Stimulated activated CD8-positive, alpha-beta memory T cell treated with anti-CD3 and anti-CD28 coated beads, Interleukin-4, amount 100 ng/mL, for 48 hours (primary cell): ENCODE measurements at places on chromosomes 1 and 21.
A peak's percentile ranks its signal among the peaks of the same experiment; 100 is the strongest.

GRCh38 chr1:18190598-18190997 is 83.0 kb downstream of the IGSF21 start:
- DNase-seq: no peak

DNA sequence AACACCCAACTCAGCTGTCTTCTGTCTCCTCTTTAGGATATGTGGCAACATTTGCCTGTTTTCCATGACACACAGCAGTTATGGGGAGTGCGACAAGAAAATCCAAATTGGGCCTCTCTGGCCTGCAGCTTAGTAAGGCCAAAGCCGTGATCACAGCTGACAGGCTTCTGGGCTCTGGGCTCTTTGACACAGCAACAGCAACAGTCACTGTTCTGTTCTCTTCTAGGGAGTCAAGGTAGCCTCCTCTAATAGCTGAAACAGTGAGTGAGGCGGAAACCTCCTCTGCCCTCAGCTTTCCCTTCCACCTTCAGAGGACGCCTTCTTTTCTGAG is 19.0 kb downstream of the CLCA1 start:
- no peak for DNase-seq

DNA sequence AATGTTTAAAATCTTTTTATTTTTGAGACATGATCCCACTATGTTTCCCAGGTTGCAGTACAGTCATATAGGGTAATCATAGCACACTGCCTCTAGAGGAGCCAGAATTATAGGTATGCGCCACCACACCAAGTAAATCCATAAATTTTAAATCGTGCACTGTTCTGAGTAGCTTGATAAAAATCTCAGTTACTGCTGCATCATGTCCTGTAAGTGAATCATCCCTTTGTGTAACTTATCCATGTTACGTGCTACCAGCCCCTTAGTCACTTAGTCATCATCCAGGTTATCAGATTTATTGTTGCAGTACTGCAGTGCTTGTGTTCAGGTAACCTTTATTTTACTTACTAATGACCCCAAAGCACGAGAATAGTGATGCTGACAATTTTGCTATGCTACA is 1770.9 kb downstream of the BRINP3 start:
- DNase-seq: no peak

- DNase-seq: no peak
These were observed 90.4 kb downstream of the SLC45A1 start for GRCh38 chr1:8408151-8408839.

- DNase-seq: no peak
These were observed 27.7 kb downstream of the UCHL5 start for GRCh38 chr1:193031431-193031830.

- no peak for DNase-seq
These were observed 211.0 kb upstream of the VAMP3 start for GRCh38 chr1:7560128-7560527.

GRCh38 chr1:2210084-2210653 is 15.6 kb upstream of the FAAP20 start:
- no peak for DNase-seq

- DNase-seq: no peak
These were observed 496 bp downstream of the VPS45 start for GRCh38 chr1:150068109-150068435.

DNA sequence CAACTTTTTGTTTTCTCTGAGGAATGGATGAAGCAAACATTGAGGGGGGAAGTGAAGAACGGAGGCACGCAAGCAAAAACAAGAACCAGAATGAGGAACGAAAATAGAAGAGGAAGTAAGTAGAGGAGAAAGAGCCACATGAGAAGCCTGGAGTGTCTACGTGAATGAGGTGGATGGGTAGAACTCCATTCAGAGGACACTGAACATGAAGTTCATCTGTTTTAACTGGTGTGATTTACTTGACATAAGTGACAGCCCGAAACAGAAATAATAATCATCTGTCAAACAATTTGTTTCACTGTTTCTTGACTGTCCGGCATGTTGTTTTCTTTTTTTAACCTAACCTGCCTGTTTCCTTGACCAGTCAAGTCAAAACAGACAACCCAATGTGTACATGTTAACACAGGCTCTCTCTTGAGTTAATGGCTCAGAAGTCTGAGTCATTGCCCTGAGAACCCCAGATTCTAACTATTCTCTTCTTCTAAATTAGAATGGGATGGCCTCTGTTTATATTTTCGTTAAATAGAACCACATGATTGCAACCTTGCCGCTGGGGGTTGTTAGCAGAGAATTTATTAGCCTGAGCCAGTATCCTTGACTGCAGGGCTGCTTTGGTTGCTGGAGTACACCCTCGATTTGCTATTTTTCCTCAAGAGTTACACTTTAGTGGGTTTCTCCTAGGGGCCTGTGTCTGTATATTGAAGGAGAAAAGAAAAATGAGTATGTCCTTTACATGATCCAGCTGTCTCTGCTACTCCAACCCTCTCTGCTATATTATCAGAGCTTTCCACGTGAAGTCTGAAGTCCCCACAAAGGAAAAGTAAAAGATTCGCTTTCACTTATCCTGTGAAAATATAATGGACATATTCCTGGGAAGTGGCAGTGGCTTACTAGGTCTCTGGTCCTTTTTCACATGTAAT is 151.7 kb downstream of the ZC3H11B start:
- no peak for DNase-seq

- DNase-seq: no peak
These were observed 15.0 kb upstream of the CELA3B start for GRCh38 chr1:21961799-21962198.

DNA sequence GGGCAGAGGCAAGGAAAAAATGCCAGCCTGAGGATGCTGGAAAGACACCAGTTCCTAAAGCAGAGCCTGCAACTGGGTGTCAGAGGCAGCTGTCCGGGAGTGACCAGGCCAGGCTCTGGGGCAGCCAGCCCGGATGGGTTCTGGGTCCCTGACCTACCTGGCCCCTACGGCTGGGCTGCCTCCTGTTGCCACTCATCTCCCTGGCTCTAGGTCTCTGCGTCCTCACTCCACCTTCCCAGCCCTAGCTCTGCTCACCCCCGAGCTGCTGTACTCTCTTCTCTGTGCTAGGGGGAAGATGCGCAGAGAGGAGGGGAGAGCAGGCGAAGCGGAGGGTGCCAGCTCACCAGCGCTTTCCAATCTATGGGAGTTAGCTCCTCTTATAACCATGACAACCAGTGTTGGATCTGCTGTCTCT is 9.0 kb downstream of the ARHGEF2 start:
- DNase-seq: no peak

- no peak for DNase-seq
These were observed 4.0 kb downstream of the FAAP20 start for GRCh38 chr1:2190491-2190976.

DNA sequence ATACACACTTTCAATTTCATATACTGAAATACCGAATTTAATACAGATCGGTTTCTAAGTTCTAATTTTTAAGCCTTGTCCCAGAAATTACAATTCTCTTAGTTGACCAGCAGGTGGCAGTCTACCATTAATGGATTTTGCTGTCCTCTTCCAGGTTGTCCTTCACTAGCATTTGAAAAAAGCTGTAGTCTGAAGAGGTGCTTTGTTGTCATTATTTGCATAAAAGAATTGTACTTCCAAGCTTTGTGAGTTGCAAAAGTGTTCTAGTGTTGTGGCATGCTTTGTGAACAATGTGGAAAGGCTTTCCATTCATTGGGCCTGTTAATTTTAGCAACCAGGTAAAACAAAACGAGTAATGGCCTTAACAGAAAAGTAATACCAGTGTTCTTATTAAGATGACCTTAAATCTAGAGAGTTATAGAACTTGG is 193.6 kb downstream of the RPS6KC1 start:
- no peak for DNase-seq

GRCh38 chr1:45922374-45922773 is 119.0 kb downstream of the MAST2 start:
- no peak for DNase-seq

- peak; percentile 87 for DNase-seq
These were observed 350 bp upstream of the S100A6 start for GRCh38 chr1:153536012-153536670.

GRCh38 chr1:70458131-70458530 is 47.1 kb downstream of the CTH start:
- no peak for DNase-seq

GRCh38 chr1:116375148-116375886 is 2.3 kb downstream of the ATP1A1 start:
- no peak for DNase-seq

DNA sequence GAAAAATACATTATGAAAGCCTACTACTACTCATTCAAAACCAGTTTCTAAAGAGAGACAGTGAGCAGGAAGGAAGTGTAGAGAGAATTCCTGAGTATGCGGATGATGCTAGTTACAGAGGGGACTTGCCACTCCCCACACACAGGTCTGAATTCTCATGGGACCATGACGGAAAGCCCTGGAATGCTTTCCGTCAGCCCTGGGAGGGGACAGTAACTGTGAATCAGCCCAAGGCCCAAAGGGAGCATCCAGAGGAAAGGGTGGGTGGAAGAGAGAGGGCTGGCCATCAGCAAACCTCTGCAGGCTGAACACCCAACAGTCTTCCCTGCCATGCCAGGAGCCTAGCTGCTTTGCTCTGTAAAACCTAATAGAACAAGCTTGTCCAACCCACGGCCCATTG is 36.4 kb downstream of the RCSD1 start:
- DNase-seq: no peak

GRCh38 chr1:169601096-169601881 is 15.0 kb upstream of the F5 start:
- DNase-seq: no peak

- peak; percentile 41 for DNase-seq
These were observed 52.7 kb downstream of the VWA5B1 start for GRCh38 chr1:20343149-20343937.

GRCh38 chr1:232510367-232511110 is 119.4 kb downstream of the SIPA1L2 start:
- no peak for DNase-seq

DNA sequence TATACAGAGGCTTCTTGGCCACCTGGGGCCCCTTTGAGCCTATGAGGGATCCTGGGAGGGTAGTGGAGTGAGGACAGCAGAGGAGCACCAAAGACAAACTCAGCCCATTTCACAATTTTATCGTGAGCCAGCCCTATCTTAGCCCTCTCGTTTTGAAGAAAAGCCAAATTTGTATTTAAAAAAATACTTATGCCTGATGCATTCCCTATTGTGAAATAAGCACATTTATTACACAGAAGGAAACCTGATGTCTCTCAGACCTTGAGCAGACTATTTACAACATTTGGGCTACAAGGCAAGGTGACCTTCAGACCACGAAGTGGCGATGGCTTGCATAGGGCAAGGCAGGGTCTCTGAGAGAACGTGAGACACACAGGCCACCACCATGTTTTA is 41.3 kb upstream of the H6PD start:
- DNase-seq: no peak

- DNase-seq: no peak
These were observed 55.3 kb upstream of the CNTN2 start for GRCh38 chr1:204987689-204988088.

DNA sequence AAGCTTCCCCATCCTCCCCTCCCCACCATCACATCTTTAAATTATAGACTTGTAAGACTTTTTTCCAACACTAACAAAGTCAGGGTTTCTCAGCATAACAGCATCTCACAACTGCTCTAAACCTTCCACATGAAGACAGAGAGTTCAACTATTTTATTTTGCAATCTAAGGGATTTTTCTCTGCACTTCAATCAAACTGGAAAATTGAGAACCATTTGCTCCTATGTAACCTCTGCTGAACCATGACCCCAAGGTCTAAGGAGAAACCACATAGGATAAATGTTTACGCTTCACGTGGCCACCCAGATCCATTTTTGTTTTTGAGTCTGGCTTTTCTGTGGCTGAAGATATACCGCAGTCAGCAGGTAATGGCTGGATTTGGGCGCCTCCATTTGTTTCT is 13.2 kb downstream of the ERRFI1 start:
- DNase-seq: no peak

DNA sequence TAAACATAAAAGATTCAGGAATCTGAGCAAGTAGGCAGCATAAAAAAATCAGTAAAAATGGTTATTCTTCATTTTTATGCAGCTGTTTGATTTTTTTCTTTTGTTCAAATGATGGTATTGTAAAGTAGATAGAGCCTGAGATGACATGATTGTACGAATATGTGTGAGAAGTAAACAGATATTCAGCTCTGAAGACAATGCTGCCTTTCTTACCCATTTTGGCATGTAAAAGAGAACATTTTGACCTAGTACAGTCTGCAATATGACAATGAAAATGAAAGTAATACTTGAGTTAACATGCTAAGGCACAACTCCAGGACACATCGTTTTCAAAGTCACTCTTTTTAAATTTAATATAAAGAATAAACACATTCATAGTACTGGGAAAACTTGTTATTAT is 95.7 kb upstream of the NCAM2 start:
- no peak for DNase-seq

GRCh38 chr1:78367700-78368099 is 123.1 kb upstream of the PTGFR start:
- DNase-seq: no peak

GRCh38 chr1:225897595-225898514 is 8.9 kb upstream of the LEFTY1 start:
- DNase-seq: peak; percentile 43

GRCh38 chr1:27588256-27589232 is 15.4 kb downstream of the AHDC1 start:
- DNase-seq: no peak

DNA sequence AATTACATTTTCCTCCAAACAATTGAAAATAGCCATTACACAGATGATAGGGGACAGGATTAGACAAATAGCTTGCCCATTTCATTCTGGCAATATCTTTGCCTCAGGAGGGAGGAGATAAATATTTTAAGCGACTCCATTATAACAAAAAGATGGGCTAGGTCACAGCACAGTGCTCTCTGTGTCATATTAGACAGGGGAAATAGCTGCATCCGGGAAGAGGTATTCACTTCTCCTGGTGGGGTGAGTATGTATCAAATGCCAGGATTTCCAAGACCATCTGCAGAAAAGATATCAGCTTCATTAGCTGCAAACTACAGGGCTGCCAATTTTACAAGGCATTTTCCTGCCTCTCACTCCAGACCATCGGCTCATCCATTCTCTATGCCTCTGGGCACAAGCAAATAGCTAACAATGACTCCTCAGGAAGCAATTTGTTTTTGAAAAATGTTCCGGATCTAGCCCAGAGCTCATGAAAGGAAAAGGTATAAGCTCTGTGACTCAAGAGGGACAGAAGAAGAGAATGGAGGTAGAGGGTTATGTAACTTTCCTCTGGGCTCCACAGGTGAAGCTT is 41.9 kb upstream of the ANGPTL7 start:
- DNase-seq: no peak

DNA sequence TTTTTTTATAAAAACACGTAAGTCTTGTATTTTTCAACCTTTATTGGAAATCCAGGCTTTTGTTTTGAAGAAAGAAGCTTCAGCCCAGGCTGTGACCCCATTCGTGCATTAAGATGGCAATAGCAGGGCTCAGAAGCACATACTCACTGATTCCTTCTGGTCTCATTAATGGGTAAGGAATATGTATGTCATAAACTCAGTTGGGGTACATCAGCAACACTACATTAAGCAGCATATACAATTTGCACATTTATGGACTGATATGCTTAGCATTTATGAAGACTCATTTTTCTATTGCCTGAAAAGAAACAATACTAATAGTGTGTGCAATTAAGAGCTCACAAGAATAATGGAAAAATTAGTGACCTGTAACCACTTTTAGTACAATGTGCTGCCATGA is 945.4 kb upstream of the PRMT6 start:
- DNase-seq: no peak

- DNase-seq: no peak
These were observed 5.5 kb upstream of the MYOCOS start for GRCh38 chr1:171616586-171616985.
